Activated naive CD8-positive, alpha-beta T cell treated with anti-CD3 and anti-CD28 coated beads, Interleukin-2, amount 50 U/mL, for 16 hours (primary cell): ENCODE measurements at places on chromosomes 16 and 17.

- DNase-seq, result no peak
Observed at GRCh38 chr16:27245276-27246172, 23.0 kb downstream of the NSMCE1 start.

DNA sequence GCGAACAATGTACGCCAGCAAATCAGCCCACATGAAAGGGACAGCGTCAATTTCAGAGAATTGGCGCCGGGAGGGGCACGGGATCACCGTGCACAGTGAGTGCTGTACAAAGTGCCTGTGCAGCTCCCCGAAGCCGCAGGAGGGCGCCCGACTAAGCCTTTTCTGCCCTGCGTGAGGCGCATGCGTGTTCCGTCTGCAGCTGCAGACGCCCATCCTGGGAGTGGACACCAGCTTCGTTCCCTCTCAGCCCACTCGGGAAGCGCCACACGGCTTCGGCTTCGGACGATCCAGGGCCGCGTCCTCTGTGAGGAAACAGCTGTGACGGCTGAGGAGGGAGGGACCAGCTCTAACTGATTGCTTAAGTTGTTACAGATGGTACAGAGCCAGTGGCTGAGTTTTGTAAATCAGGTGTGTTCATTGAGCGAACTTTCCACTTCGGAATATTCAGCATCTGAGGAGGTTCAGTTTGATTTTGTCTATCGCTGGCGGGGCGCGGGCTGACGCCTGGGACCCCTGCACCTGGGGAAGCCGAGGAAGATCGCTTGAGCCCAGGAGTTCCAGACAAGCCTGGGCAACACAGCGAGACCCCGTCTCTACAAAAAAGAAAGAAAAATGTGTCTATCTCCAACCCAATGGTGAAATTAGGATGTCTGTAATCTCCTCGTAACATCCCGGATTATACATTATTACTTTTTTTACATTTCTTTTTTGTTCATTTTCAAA is 15.4 kb upstream of the ZNF287 start:
- peak; percentile 83 for DNase-seq

DNA sequence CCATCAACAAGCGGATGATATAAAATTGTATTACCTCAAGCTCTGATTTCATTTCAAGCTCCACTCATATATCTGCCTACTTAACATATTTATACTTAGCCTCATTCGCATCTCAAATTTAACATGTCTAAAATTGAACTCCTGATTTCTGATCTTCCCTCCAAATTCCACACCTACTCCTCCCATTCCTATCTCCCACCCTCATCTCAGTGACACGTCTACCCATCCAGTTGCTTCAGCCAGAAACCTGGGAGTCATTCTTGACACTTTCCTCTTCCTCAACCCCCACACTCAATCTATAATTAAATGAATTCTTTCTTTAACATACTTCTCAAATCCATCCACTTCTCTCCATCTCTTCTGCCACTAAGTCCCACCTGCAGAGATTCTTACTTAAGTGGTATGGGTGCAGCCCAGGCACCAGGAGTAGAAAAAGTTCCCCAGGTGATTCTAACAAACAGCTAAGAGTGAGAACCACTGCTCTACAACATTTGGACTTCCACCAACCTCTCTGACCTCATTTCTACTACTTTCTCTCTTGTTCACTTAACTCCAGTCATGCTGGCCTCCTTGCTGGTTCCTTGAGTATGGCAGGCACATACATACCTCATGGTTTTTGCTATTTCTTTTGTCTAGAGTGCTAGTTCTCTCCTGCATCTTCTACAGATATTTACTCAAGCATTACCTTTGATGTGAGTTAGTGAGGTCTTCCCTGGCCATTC is 18.1 kb downstream of the SPOP start:
- no peak for DNase-seq

- no peak for DNase-seq
Observed at GRCh38 chr17:27299384-27300049, 5.6 kb downstream of the WSB1 start.

DNA sequence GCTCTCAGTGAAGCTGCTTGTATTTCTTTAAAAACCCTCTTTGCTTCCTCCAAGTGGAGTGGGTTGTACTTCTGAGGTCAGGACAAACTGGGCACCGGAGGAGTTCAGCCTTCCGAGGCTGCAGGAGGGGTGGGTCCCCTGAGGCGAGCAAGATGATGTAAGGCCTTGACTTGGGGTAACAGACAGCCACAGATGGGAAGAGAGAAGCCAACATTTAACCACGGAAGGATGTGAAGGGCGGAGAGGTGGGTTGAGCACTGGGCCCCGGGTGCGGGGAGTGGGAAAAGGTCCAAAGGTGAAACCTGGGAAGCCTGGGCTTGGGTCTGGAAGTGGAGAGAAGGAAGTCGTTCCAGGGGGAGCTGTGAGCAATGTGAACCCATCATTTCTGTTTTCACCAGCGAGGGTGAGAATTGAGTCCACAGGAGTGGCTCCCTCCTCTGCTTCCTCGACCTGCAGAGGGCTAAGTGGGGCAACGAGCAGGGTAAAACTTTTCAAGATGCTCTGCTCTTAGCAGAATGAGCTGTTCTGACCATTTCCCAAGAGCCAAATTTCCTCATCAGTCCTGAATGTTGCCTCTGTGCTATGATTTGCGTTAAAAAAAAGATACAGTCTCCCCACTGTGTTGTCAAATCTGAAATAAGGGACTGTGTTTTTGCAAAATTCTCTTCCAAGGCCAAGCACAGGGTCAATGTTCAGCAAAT is 137.7 kb upstream of the CRHR1 start:
- DNase-seq, result no peak

GRCh38 chr17:61783120-61783519 is 80.2 kb downstream of the BRIP1 start:
- no peak for DNase-seq

DNA sequence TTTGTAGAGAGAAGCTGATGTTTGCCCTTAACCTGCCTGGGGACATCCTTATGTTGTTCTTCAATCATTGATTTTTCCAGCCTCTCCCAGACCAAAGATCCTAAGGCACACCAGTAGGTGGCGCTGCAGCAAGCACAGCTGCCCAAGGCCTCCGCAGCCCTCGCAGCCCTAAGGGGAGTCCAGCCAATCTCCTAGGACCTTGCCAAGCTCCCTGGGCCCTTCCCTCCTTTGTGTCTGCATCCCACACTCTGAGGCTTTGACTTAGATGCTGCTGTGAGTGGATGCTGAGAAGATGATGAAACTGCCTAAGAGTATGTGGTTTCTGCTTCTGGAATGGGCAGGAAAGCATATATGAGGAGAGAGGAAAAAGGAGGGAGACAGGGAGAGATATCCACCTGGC is 47.1 kb downstream of the SPACA3 start:
- no peak for DNase-seq

GRCh38 chr16:27721531-27722181 is 171.7 kb downstream of the KATNIP start:
- no peak for DNase-seq
